Airway epithelial cell (primary cell): ENCODE measurements at places on chromosomes 16 and 17. TPM values are rescaled to one million over a fixed set of nuclear protein-coding genes. Genes with fewer than 3 reads are reported as not detected.

BCL7C gene
- total RNA-seq: 49.9 and 56.1 TPM in 2 replicates

NKD1 gene
- 0.07 and 0.19 TPM in 2 replicates for total RNA-seq

INO80E gene
- total RNA-seq: 49.0 and 66.1 TPM in 2 replicates

EFTUD2 gene
- total RNA-seq: 72.9 and 93.6 TPM in 2 replicates

ABCA6 gene
- total RNA-seq: 0.21 TPM in 1 of 2 replicates, not detected in the other
